NCI-H1105 treated with DMSO at 0.1 percent for 48 hours (cell line): ENCODE measurements at places on chromosomes 16 and 17.

GRCh38 chr16:49857423-49858181, 1.7 kb upstream of the ZNF423 start:
- peak; percentile 71 for DNase-seq

DNA sequence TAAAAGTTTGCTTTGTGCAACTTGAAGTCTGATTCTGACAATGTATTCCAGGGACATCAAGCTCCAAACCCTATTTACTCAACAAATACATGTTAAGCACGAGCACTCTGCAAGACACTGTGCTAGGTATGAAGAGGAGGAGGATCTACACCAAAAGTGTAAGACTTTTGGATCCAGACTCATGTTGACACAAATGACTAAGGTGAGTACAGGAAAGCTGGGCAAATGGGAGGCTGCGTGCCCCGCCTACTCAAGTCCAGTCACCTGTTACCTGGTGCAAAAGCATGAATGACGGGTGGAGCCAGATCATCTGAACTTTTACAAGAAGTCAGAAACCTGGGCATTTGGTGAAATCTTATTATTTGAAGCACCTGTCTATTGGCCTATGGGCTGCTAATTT, 120.7 kb downstream of the ABCC12 start:
- no peak for DNase-seq

DNA sequence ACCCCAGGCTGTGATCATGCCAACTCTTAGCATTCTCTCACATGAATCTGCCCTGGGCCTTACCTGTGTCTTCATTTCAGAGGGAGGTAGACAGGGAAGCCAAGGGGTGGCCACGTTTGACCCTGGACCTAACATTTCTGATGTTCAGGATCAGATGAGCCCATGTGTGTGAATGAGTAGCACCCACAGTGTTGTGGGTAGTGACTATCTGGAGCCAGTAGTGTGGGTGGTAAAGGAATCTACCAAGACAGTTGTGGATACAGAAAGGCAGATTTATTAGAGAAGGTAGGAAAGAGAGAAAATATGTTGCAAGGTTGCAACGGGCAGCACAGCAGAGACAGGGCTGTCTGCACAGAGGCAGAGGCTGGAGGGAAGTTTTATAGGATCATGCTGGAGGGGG, 60.5 kb downstream of the TK2 start:
- DNase-seq: no peak

- no peak for DNase-seq
Observed at GRCh38 chr16:50267151-50267631, 840 bp downstream of the ADCY7 start.

- DNase-seq: no peak
Observed at GRCh38 chr17:36523113-36523512, 11.6 kb downstream of the MYO19 start.

DNA sequence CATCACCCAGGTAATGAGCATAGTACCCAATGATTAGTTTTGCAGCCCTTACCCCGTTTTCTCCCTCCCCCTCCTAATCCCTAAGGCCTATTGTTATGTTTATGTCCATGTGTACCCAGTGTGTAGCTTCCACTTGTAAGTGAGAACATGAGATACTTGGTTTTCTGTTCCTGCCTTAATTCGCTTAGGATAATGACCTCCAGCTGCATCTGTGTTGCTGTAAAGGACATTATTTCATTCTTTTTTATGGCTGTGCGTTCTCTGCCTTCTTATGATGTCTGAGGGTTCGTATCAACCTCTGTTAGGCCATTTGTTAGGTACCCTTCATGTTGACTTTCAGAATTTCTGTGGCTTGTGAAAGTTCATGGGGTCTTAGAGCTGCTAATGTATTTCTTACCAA, 31.0 kb downstream of the CTCF start:
- DNase-seq: no peak

DNA sequence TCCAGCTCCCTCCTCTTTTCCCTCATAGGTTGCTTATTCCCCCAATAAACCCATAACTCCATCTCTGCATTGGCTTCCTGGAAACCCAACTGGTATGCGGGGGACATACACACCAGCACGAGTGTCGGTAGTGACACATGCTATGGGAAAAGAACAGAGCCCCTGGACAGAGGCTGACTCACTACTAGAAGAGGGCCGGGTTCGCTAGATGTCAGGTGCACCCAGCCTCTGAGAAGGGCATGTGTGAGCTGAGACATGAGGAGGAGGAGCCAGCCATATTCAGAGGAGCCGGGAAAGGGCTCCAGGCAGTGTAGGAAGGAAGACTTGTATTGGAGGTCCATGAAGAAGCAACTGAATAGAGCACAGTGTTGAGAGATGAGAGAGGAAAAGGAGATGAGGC, 241.1 kb downstream of the SOX9 start:
- no peak for DNase-seq

DNA sequence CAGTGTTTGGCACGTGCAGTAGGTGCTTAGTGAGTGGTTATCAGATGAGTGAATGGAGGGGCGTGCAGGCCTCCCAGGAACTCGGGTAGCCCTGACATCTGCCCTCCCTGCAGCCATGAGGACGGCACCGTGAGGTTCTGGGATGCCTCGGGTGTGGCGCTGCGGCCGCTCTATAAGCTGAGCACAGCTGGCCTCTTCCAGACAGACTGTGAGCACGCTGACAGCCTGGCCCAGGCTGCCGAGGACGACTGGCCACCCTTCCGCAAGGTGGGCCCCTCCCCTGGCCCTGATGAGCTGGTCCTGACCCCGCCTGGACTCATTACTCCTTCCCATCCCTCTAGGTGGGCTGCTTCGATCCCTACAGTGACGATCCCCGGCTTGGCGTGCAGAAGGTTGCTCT, 11.1 kb downstream of the LLGL1 start:
- no peak for DNase-seq

DNA sequence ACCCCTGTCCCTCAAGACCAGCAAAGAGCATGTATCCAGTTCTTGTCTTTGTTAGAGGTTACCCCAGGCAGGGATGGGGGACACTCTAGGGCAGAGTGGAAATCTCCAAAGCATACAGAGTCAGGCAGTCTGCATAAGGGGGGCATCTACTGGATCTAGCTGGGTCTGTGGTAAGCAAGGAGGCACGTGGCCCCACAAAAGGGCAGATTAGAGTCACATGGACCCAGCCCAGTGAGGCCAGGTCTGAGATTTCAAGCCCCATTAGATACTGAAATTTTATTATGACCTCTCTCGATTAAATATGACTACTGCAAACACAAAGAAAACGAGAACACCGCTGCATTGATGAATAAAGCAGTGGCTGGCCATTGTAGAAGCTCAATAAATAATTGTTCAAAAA, 1.6 kb upstream of the GPR139 start:
- DNase-seq: no peak

DNA sequence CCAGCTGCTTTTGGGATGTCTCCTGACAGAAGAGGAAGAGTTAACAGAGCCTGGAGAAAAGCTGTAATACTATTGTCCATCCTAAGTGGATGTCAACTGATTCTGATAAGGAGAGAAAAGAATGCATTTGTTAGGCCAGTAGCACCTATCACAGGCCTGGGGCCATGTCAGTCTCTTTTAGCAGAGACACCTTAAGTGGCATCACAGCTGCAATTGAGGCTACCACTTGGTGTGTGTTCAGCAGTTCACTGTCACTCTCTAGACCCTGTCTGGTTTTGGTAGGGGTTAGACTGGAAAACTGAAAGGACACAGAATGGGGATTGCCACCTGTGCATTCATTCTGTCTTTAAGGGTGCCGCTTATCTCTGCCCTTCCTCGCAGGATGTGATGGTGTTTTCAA, 42.0 kb downstream of the PSMD12 start:
- no peak for DNase-seq
